ENCODE measurements at places on chromosomes 11 and 22.

GRCh38 chr11:997907-998306, 38.6 kb downstream of the MUC6 start:
- DNase-seq, result no peak

GRCh38 chr11:34583818-34584217, 37.1 kb upstream of the EHF start:
- no peak for DNase-seq

- DNase-seq, result no peak
Measured at GRCh38 chr11:61603667-61604066, 22.8 kb upstream of the SYT7 start.

DNA sequence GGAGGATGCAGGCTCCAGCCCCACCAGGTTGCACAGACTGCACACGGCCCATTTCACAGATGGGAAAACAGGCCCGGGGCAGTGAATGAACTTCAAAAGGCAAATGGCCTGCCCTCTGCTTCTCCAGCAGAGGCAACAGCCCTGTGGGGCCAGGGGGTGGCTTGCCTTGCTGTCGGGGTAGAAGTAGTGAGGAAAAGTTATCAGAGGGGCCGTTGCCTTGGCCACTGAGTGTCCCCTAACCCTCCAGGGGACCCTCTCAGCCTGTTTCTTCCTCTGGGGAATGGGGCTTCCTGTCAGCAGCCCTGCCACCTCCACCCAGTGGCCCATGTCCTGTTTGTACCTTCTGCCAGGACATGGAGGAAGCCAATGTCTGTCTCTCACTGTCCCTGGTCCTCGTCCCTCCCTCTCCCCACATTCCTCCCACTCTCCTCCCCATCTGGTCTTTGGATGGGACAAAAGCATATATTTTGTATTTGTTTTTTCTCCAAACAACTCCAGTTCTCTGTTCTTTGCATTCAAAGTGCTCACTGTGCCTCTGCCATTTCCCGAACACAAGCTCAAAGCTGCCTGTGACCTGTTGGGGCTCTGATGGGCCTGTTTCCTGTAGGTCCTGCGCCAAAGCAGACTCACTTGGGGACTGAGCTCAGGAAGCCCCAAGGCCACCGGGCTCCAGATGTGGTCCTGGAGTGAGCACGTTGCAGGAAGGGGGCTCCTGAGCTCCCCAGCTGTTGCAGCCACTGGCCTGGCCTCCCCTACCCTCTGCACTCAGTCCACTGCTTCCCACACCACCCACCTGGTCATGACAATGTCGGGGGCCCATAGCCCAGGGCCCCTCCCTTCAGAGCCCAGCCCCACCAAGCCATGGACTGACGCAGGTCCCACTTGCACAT, 9.5 kb downstream of the MAP4K2 start:
- no peak for DNase-seq

GRCh38 chr11:33654594-33654993, 46.0 kb downstream of the C11orf91 start:
- no peak for DNase-seq

GRCh38 chr11:44261800-44262591, 47.9 kb downstream of the ALX4 start:
- no peak for DNase-seq

DNA sequence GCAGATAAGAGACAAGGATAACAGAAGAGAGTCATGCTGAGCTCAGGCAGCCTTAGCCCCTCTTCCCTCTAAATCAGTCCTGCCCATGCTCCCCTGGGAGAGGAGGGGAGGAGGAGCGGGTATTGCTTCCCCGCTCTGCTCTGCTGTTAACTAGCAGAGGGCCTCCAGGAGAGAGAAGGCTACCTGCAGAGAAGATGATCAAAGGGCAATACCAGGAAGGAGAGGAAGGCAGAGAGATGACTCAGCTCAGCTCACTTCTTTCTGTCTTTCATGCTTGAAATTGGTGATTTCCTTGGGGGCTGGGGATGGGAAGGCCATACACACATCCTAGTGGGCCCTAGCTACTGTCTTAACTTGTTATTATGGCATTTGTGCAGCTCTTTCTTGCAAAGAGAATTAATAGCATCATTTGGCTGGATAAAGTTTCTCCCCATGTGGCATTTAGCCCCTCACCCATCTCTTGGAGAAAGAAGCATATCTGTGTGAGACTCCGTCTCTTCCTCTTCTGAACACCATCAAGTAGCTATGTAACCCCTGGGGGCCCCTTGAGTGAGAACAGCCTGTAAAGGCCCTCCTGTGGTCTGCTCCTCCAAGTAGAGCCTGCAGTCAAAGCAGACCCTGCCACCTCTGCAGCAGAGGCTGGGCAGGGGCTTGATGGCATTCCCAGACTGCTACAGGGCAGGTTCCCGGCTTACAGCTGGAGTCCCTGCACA, 33.4 kb upstream of the AMOTL1 start:
- DNase-seq, result no peak

All from uterus (tissue), 4 donors.